ENCODE measurements at places on chromosomes 1 and 21.

DNA sequence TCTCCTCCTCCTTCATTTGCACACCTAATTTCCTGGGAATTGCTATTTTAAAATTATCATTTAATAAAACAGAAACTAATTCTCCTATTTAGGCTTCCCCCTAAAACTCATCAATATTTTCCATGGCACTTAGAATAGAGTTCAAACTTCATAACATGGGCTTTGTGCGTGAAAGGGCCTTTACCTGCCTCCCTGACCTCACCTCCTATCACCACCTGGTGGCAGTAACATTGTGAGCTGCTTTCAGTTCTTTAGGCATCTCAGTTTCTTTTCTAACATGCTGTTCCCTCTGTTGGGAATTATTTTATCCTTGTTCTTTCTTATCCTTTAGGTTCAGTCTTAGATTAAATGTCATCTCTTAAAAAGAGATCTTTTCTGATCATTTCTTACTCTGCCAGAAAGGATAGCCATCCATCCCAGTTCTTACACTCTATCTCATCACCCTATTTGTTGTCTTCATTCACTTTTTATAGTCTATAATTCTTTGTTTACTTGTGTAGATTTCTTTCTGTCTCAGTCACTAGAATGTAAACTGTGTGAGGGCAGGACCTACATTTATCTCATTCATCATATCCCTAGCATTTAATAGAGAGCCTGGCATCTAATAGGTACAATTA lies 133.8 kb upstream of the KIAA1614 start:
- DNase-seq: no peak

GRCh38 chr1:78274814-78275213 lies 216.0 kb upstream of the PTGFR start:
- no peak for DNase-seq

DNA sequence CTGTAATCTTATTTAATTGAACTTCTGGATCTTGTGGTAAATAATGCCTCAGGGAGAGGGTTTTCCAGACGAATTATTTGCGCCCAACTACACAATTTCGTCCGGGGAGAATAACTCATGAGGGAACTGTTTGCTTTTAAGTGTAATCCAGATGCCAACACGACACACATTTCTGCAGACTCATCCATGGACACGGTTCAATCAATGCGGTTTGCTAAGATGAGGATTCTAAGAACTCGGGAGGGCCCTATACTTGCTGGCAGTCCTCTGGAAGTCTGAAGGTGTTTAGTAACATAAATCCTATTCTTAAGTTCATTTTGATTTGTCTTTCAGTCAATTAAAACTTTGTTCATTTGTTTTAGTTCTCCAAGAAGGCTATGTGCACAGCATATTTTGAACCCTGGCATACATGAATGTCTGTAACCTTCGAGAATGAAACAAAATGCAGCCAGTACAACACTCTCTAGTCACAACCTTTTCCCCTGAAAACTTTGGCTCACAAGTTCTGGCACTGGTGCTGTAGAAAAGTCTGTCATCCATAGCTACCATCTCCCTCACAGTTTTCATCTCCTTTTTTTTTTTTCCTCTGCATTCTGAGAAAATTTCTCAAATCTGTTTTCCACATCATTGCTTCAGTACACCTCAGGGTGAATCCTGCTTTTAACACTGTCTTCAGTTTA lies 38.8 kb downstream of the DIPK1A start:
- no peak for DNase-seq

DNA sequence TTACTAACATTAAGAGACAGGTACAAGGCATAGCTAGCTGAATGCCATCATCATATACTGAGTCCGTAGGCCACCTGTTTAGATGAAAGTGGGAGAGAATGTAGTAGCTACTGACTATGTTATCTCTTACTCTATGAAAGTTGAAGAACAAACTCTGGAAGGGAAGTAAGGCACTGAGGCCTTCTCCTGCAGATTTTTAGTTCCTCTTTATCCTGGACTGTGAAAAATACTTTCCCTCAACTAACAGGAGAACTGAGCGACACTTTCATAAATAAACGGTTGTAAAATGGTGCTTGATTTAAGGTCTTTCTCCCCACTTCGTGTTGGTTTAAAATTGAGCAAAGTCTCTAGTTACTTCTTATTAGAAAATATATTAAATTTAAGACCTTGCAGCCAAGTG lies 101.9 kb downstream of the FNBP1L start:
- DNase-seq: no peak

DNA sequence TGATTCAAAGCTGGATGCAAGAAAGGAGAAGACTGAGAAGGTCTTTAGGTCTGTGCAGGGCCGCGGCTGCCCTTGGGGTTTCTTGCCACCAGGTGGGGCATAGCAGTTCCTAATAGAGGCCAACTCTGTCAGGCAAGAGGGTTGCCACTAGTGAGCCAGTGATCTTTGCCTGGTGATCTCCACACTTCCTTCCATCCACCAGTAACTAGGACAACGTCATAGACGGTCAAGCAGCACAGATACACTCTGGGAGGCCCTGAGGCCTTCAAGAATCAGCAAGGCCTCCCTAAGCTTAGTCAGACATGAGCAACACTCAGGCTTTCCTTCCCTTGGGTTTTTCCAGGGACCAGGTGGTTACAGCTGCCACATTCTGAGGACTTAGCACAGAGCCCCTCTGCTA lies 32.9 kb upstream of the ATP2B4 start:
- DNase-seq: no peak

DNA sequence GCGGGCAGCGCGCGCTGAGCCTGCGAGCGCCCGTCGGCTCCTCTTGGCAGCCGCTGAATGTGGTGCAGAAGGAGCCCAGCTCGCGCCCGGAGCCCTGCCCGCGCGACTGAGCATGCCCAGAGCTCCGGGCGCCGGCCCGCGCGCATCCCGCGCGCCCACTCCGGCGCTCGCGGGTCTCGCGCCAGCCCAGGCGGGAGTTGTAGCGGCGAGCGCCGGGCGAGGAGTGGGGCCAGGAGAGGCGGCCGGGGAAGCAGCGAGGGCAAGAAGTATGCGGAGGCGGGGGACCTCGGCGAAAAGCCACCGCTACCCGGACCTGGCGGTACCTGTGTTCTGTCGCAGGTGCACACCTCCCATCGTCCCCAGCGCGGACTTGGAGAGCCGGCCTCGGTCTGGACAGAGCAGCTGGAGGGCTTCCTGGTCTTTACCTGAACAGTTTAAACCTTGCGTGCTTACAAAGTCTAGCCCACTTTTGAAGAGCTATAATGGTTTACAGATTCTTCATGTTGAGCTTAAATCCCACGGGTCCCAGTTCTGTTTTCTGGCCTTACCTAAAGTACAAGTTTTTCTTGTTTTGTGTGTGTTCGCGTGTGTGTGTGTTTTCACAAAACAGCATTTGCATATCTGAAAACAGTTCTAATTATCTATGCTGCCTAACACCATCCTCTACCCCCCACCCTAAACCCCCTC lies at the start of gene DDAH1:
Gene DDAH1 (minus strand): TSS at position 61 of the 687 bp plus-strand sequence. CDS start 114 bp downstream, outside the sequence.
- DNase-seq: no peak

GRCh38 chr1:84073266-84073665 lies 70.8 kb upstream of the PRKACB start:
- DNase-seq: no peak

- DNase-seq: no peak
These were observed 14.3 kb downstream of the WDR64 start for GRCh38 chr1:241666419-241666818.

DNA sequence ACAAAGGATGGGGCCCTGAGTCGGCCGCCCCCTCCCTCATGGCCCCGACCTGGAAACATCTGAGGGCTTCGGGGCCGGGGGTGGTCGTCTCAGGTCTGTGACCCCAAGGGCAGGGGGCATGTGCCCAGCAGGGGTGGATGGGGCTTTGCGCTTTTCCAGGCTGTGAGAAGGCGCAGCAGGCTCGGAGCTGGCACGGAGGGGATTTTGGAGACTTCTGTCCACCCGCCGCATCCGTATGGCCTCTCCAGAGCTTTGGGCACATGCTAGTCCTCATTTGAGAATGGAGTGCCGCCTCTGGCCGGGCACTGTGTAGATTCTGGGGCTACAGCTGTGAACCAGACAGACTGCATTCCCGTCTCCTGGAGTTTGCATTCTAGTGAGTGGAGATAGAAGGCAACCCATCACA lies 66.1 kb upstream of the WNT4 start:
- DNase-seq: no peak

DNA sequence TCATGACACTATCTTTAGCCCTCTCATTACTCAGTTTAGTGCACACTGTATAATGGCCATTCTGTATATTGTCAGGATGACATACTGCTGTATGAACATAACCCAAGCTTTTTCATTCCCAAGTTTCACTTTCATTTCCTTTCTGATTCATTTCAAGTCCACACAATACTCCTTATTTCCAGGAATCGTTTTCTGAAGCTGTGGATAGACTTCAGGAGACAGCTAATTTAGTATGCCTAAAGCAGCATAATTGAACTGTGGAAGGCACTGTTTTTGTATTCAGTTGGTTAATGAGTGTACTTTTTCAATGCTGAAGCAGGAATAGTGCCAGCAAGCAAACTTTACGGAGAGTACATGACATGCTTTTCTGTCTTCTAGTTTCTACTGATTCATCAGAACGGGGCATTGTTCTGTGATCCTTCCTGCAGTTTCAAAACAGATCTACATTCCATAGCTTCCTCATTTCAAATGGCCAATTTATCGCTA lies 578.5 kb upstream of the ZP4 start:
- DNase-seq: no peak

DNA sequence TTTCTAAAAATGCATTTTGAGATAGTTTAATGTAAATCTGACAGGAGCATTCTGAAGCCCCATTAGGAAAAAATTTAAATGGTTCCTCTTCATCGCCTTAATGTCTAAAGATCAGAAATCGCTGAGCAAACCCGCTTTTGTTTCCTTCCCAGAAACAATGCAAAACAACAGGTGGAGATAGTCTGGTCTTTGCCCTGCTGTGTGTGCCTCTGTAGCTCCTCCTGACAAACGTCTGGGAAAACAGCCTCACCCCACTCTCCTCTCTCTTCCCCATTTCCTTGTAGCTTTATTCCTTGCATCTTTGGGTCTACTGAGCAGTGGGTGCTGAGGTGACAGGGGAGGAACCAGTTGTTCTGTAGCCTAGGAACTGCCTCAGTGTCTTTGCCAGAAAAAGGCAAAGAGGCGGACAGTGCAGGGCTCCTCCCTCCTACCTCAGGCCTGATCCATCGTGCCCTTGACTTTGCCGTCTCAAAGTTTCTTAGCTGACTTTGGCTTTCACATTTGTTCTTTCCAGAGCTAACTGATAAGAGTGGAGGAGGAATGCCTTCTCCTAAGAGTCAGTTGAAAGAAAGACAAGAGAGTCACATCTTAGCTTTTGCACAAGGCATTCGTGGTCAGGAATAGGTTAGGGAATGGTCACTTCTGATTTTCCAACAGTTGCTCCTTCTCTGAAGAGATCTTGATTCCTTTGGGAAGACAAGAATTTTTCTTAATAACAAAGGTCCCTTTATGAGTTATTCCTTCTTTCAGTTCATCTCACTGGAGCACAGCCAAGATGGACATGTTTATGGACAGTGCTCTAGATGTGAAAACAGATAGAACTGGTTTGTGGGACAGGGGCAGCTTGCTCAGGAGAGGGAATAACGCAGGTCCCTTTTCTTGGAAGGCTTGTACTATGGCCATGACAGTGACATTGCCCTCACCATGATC lies 24.9 kb downstream of the SYT11 start:
- DNase-seq: no peak

DNA sequence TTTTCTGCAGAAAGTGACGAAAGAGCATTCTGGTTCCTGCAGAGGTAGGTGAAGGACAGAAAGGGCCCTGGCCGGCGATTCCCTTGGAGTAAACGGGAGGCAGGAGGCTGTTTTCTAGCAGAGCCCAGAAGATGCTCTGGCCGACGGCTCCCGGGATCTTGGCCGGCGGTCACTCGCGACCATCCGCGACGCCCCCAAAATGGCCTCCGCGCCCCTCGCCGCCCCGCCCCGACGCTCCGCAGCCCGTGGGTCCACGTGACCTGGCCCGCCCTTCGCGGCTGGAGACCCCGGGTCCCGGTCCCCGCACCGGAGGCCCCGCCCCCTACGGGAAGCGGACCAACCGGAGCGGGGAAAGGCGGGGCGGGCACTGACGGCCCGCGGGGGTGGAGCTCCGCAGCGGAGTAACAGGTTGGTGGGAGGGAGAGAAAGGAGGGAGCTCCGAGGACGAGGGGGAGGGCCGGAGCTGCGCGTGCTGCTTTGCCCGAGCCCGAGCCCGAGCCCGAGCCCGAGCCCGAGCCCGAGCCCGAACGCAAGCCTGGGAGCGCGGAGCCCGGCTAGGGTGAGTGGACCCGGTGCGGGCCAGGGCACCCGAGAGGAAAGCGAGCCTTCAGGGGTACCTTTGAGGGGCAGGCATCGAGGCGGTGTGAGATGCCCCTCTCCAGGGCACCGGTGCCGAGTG lies at the start of gene CGN:
Gene CGN (plus strand): TSS at position 431 of the 679 bp plus-strand sequence. CDS start 7,133 bp downstream, outside the sequence.
- peak; percentile 78 for DNase-seq

GRCh38 chr1:46643368-46643775 lies 24.8 kb downstream of the ATPAF1 start:
- DNase-seq: no peak

DNA sequence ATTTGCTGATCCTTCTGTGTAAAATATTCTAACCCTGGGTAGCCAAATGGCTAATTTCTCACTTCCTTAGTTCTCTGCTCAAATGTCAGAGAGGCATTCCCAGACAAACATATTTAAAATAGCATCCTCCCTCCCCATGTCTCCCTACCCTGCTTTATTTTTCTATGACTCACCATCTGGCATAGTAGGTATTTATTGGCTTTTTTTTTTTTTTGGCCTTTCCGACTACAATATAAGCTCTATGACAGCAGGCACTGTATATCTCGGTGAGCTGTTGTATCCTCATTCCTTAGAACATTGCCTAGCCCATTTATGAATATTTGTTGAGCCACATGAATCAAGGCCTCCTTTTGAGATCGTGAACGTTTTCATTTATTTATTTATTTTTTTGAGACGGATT lies 1.5 kb upstream of the NEK7 start:
- no peak for DNase-seq

DNA sequence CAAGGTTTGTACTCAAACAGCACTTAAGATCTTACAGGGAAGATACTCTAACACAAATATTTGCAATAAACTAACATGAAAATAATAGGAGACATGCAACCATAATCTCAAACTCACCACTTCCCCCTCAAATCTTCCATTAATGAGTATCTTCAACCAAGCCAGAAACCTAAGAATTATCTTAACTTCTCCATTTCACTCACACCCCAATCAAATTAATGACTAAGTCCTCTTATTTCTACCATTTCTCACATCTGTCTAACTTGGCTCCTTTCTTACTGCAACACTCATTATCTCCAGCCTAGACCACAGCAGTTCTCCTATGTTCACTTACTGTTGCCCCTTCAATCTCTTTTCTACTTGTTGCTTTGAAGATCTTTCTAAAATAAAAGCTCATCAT lies 10.4 kb downstream of the RBBP5 start:
- no peak for DNase-seq

DNA sequence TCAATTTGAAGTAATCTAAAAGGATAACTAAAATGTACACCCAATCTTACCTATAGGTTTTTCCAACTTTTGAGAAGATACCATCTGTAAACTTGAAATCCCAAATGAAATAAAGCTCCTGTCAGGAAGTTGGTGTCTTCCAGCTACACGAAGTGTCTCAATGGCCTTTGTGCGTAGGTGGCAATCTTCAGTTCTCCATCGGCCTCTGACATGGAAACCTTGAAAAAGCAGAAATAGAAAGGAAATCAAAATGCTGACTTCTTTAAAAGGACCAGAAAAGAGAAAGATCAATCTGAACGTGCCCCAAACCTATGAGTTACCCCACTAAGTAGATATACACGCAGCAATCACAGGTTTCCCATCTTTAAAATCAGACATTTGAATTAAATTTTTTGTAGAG lies 10.0 kb downstream of the MKNK1 start:
- DNase-seq: no peak

Measured in amygdala (tissue), 56 donors.